ENCODE measurements at places on chromosomes 12 and 14.

- no peak for DNase-seq
Measured at GRCh38 chr14:87998482-87998881, 5.5 kb upstream of the GALC start.

DNA sequence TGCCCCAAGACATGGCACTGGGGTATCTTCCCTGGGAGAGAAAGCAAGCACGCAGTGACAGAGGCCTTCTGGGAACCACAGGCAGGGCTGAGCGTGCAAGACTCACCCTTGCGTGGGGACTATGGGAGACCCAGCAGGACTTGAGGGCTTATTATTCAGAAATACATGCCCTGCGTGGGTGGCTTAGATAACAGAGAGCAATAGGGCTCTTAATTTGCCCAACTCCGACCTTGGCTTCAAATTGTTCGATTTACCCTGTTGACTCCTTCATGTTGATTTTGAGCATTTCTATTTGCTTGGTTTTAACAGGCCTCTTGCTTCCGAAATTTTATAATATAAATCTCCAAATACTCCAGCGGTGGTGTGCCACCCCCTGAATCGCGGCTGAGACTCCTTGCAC is 5.1 kb upstream of the SERPINA1 start:
- no peak for DNase-seq

DNA sequence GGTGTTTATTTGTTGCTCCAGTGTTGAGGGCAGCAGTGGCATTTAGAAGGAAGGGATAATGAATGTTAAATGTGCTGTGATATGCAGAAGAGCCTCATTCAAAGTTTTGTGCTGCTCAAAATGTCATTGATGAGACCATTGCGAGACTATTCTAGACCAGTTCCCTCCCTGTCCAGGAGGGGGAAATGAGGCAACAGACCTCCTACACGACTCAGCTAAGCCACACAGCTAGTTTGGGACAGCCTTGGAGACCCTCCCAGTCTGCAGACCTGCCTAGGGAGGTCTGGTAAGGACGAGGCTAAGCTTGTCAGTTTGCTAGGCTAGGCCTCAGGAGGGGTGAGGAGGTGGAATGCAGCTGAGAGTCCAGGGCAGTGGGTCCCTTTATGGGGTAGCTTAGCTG is 116.0 kb downstream of the NRXN3 start:
- no peak for DNase-seq

DNA sequence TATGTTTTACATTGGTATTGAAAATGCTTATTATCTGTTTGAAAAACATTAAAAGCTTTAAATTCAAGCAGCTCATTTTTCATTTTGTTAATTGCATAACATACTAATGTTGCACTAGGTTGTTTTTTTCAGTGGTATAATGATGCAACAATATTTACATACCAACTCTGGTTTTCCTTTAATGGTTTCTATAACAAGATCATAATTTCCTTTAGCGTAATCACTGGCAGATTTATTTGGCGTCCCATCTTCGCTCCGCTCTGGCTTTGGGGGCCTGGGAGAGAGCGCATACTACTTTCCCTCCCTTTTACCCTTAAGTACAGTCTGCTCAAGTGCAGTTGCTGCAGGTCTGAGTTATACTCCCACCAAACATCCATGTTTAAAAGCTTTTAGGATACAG is 574.1 kb downstream of the PRKD1 start:
- DNase-seq, result no peak

DNA sequence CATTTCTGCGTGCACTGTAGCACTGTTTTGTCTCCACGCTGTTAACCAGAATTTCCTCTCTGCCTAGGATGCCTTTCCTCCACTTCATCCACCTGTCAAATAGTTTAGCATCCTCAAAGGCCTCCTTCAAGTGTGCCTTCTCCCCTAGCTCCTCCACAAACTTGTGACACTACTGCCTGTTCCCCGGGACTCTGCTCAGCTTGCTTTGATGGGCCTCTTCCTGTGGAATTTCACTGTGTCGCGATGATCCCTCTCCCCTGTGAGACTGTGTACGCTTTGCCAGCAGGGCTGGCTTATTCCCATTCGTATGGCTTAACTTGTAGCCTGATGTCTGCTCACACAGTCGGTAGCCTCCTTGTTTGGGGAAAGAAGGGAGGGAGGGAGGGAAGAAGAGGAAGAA is 426.8 kb downstream of the VRK1 start:
- DNase-seq, result no peak

DNA sequence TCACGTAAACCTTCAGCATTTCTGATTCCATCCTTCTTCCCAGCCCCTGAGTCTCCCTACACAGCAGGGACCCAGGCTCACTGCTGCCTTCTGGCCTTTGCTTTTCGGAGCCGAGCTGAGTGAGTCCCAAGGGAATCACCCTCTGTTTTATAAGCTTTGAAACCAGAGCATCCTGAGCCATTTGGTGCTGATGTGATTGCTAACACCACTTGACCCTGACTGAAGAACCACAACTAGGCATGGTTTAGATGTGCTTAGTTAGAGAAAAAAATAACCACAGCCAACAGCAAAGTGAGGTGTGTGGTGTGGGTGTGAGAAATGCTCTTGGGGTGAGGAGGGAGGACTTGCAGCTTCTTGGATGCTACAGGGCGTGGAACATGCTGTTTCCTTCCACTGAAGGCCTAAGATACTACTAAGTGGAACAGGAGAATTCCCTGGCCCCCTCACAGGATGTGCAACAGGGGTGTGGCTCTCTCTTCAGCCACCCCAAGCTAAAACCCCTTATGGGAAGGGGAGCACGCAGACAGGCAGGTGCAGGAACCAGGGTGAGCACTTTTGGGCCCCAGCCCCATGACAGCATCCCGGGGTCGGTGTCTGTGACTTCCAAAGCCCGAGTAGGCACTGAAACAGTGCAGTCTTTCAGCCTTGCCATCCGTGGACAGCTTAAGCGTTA is at the start of gene TC2N:
Gene TC2N (minus strand): TSS at position 221 of the 673 bp plus-strand sequence. CDS start 53,767 bp downstream, outside the sequence.
- no peak for DNase-seq

DNA sequence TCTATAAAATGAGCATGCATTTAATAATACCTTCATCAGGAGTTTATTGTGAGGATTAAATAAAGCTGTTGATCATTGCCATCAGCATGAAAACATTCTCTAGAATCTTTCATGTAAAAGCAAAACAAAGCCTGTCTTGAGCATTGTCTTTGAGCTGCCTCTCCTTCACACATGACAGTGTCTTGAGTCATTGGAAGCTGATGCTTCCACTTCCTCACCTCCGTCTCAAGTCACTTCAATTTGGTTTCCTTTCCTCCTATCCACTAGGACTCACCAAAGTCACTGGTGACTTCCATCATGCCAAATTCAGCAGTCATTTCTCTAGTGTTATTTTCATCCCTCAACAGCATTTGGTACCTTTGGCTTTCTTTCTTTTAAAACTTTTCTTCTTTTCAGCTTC is 31.6 kb upstream of the MYBPC1 start:
- DNase-seq, result no peak

DNA sequence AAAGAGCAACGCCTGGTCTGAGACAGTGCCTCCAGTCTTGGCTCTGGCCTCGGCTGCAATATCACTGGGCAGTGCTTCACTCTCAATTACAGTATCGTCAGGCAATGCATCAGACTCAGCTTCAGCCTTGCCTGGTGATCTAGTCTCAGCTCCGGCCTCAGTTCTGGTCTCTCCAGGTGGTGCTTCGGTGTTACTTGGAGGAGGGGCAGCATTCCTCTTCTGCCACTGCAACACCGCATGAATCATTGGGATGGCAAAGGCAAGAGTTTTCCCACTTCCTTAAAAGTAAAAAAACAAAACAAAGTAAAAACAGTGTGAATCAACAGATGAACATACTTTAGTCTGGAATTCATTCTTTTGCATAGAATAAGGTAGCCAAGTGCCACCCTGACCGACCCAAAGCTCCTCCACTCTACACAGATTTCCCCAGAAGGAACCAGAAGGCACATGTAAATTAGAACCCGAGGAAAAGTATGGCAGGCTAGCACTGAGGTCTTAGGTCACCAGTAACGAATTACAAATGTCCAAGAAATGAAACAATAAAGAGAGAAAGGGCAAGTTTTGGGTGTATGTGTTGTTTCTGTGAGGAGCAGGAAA is 18.6 kb downstream of the DDX24 start:
- DNase-seq, result no peak

Measured in fibroblast of the conjunctiva (primary cell).